Epithelial cell of umbilical artery (primary cell): ENCODE measurements at places on chromosomes 5 and 9. TPM values are rescaled to one million over a fixed set of nuclear protein-coding genes. Genes with fewer than 3 reads are reported as not detected.

The PCDHB8 gene
- under 0.01 and 0.15 TPM in 2 replicates for total RNA-seq

The EGFLAM gene
- 1.9 and 9.3 TPM in 2 replicates for total RNA-seq

The STOM gene
- 116 and 266 TPM in 2 replicates for total RNA-seq

The RBM27 gene
- total RNA-seq, result 20.1 and 28.0 TPM in 2 replicates

The CERT1 gene
- 13.3 and 14.6 TPM in 2 replicates for total RNA-seq

The FBXL7 gene
- 4.0 and 5.2 TPM in 2 replicates for total RNA-seq

The TEX48 gene
- total RNA-seq, result not detected in 2 replicates

The SV2C gene
- under 0.01 TPM in 1 of 2 replicates, not detected in the other for total RNA-seq

The CCDC192 gene
- total RNA-seq, result not detected in 2 replicates

The ERMP1 gene
- total RNA-seq, result 17.9 and 31.0 TPM in 2 replicates

The FSTL4 gene
- total RNA-seq, result not detected in 2 replicates

The DMRT3 gene
- total RNA-seq, result not detected in 2 replicates

The CCNI2 gene
- total RNA-seq, result not detected in 2 replicates

The PCDHGA11 gene
- total RNA-seq, result 5.3 and 5.8 TPM in 2 replicates

The OXCT1 gene
- total RNA-seq, result 33.1 and 40.3 TPM in 2 replicates
